GM12891 (cell line): ENCODE measurements at places on chromosomes 11 and 22.

DNA sequence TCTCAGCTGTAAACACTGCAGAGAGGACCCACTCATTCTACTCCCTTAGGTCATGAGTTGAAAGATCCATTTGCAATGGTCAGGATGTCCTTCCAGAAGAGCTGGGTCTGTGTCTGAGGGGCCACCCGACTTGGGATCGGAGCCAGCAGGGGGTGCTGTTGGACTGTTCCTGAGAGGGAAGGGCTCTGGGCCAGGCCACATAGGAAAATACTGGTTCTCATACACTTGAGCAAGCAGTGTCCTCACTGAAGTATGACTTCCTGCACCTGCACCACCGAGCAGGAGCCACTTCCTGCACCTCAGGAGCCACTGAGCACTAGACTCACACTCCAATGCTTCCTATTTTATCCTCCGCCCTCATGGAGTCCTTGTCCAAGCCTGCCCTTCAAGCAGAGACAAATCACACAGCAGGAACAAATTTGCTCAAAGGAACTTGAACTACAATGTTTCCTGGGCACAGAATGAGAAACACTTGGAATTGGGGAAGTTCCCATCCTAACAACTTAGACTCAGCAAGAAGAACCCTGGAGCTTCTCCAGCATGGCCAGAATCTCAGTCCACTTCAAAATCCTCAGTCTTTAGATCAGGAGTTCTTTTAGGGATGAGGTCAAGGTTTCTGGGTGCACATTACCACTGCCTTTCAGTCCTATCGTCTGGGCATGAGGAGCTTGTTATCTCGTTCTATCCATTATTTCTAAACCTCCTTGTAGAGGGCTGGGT is 36.6 kb upstream of the VPREB1 start:
- DNase-seq = peak; percentile 62

GRCh38 chr11:72773696-72774095 is 20.2 kb downstream of the STARD10 start:
- DNase-seq = no peak

DNA sequence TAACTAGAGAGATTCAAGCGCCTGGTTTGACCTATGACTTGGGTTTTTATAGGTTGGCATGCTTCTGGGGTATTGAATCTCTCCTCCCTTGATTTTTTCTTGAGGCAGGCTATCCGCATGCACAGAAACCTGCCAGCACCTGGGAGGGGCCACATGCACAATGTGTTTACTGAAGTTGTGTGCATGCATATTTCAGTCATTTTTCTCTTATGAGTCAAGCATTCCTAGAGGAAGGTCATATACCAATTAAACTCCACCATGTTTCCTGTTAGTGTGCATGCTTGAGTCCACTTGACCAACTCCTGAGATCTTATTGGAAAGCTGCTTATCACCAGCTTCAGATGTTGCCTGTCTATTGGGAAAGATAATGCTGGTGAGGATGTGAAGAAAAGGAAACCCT is 1718.4 kb downstream of the LRRC4C start:
- no peak for DNase-seq

DNA sequence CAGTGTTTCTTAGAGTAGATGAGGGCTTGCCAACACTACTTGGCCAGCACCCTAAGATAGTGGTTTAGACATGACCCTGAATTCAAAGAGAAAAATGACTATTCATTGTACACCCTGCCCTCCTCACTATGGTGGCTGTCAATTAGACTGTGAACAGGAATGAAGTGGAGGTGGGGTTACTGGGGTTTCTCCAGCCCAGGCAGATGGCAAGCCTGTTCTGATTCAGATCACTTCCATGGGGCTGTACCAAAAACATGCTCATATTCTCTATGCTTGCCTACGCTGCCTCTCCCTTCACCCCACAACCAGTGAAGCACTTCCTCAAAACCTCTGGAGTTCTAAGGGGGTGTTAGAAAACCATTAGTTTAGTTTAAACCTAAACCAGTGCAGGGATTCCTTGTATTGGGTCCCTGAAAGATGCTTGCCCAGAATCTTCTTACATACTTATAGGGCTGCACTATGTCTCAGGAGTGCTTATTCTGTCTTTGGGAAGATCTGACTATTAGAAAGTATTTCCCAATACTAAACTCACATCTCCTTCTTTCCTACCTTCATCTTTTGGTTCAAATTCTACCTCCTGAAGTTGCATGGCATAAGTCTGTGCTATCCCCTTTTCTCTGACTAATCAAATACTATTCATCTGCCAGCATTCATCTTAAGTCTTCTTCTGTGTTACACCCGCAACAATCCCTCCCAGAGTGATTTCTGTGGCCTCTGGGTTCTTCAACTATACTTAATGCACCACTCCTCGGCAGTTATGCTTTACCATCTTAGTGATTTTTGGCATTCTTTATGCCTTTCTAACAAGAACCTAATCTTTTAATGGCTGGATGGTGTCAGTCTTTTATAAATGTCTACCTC is 71.8 kb downstream of the ATG16L2 start:
- no peak for DNase-seq

DNA sequence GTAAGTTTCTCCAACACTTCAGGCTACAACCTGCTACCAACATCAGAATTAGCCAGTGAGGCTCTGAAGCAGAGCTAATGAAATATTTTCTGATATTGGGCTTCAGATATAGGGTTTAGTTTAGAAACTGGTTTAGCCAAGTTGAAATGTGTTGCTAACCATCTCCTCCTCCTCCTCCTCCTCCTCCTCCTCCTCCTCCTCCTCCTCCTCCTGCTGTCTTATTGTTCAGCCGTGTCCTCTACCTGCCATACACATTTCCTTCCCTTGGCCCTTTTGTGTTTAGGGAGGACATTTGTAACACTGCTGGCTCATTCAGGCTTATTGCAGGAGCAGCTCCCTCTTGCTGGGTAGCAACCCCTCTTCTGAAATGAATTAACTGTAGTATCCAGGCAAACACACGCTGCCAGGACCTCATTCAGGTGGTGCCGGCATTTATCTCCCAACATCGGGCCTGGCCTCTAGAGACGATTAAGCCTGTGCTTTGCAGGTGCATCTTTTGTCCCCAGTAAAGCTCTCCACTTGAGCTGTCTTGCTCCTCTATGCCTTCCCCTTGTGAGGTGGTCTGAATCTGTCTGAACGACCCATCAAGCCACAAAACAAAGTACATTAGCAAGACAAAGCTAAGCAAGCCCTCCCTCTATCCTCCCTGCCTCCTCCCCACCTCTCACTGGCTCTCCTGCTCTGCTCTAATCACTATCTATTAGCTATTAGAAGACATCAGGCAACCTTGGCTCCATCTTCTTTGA is 82.9 kb downstream of the KCNJ1 start:
- DNase-seq = no peak

DNA sequence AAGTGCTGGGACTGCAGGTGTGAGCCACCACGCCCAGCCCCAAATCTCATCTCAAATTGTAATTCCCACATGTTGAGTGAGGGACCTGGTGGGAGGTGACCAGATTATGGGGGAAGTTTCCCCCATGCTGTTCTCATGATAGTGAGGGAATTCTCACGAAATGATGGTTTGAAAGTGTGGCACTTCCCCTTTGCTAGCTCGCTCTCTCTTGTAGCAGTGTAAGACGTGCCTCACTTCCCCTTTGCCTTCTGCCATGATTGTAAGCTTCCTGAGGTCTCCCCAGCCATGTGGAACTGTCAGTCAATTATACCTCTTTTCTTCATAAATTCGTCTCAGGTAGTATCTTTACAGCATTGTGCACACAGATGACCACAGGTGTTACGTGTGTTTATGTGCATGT is 357.8 kb downstream of the CADM1 start:
- DNase-seq = no peak

GRCh38 chr11:69148377-69148762 is 7.4 kb upstream of the SMIM38 start:
- DNase-seq = no peak

DNA sequence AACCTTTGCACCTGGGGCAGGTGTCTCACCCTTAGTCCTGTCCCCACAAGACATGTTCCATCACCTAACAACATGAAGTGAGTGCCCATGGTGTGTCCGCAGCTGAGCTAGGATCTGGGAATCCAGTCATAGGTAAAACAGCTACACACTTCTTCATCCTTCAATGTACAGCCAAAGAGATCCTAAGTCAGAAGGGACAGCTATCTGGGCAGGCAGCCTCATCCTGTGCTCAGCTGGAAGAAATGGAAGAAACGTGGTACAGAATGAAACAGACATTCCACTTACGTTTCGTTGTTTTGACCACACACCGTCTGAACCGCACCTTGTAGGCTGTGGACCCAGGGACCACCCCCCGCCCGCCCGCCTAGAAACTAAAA is 30.8 kb downstream of the PDGFB start:
- no peak for DNase-seq

GRCh38 chr11:77347948-77348347 is 46.5 kb upstream of the GDPD4 start:
- DNase-seq = no peak

- DNase-seq = no peak
Observed at GRCh38 chr11:70586261-70587074, 188.1 kb downstream of the CTTN start.

- no peak for DNase-seq
Observed at GRCh38 chr22:31730344-31730711, 19.6 kb downstream of the PRR14L start.

- no peak for DNase-seq
Observed at GRCh38 chr11:64908766-64909165, 8.2 kb downstream of the ATG2A start.

GRCh38 chr11:61549662-61550568 is 31.0 kb downstream of the SYT7 start:
- no peak for DNase-seq

GRCh38 chr22:46090036-46090591 is 60.2 kb upstream of the PPARA start:
- DNase-seq = no peak

GRCh38 chr11:67405196-67405567 is 1.3 kb downstream of the TBC1D10C start:
- DNase-seq = no peak

GRCh38 chr22:36930041-36930935 is 16.9 kb downstream of the CSF2RB start:
- DNase-seq = no peak

- no peak for DNase-seq
Observed at GRCh38 chr11:108568195-108568858, 25.2 kb downstream of the EXPH5 start.
